Type B pancreatic cell (in vitro differentiated cells): ENCODE measurements at places on chromosomes 16 and 17. TPM values are rescaled to one million over a fixed set of nuclear protein-coding genes. Genes with fewer than 3 reads are reported as not detected.

GRCh38 chr16:18008356-18008755 lies 328.2 kb downstream of the NPIPA8 start:
- DNase-seq, result no peak

GRCh38 chr16:61842666-61843065 lies 193.6 kb downstream of the CDH8 start:
- no peak for DNase-seq

GRCh38 chr17:15981646-15982580 lies 17.6 kb downstream of the ZSWIM7 start:
- DNase-seq, result no peak

GRCh38 chr17:17890773-17891759 lies 54.3 kb upstream of the SREBF1 start:
- no peak for DNase-seq

- no peak for DNase-seq
Observed at GRCh38 chr17:78973196-78973595, 6.5 kb downstream of the LGALS3BP start.

GRCh38 chr16:28494121-28494851 lies at the start of gene APOBR:
TSS of gene APOBR (plus strand) at chr16:28494643. CDS start at chr16:28494682, 39 bp downstream.
- DNase-seq, result no peak

DNA sequence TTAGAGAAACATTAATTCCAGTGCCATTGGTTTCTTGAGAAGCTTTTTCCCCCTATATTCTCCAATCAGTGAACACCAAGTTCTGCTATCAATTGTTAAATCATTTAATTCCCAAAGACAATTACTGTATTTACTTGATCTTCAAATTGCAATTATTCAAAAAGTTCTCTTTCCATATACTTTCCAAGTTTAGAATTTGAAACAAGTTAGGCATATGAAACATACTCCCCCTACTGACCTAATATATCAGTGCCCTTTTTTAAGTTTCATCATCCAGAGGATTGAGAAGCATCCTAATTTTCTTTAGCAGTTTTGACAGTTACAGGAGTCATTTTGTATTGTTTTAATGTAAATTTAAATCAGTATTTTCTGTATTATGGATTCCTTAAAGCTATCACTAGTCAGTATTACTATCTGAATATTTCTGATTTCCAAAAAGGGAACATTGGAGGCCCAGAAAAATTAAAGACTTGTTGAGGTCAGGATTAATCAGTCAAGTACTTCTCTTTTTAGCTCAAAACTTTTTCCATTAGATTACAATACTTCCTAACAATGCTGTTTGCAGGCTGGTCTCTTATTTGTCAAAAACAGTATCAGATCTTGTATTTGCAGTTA lies 16.3 kb downstream of the MEIOC start:
- no peak for DNase-seq

GRCh38 chr17:10323812-10324610 lies 48.8 kb downstream of the MYH13 start:
- no peak for DNase-seq

GRCh38 chr17:58165981-58166380 lies 801 bp upstream of the OR4D2 start:
- no peak for DNase-seq

DNA sequence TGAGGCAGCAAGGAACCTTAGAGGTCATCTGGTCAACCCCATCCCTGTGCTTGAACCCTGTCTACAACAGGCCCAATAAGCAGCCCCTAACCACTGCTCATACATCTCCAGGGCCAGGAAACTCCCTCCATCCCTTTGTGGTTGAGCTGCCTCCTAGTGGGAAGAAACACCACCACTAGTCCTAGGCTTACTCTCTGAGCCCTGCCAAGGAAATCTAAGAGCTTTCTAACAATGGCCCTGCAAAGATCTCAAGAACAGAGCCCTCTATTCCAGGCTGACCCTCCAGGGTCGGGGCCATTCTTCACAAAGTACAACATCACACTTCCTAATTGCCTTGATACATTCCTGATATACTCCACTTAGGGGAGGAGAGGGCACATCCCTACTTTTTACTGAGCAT lies 5.8 kb downstream of the ACLY start:
- DNase-seq, result no peak

- no peak for DNase-seq
Observed at GRCh38 chr16:69691980-69692911, 34.1 kb downstream of the NQO1 start.

DNA sequence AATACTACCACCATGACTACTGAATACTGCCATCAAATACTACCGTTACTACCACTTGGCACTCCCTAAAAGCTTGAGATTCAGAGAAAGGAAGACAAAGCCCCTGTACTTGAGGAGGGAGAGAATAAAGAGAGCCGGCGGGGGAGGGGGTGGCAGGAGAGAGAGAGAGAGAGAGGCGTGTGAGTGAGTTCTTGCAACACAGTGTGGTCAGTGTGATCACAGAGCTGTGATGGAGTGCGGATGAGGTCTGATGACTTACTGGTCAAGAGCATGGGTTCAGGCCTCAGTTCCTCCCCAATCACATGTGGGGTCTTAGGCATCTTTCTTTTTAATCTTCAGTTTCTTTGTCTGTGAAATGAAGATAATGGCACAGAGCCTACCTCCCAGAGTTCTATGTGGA lies 19.2 kb downstream of the PRKCB start:
- DNase-seq, result no peak

DNA sequence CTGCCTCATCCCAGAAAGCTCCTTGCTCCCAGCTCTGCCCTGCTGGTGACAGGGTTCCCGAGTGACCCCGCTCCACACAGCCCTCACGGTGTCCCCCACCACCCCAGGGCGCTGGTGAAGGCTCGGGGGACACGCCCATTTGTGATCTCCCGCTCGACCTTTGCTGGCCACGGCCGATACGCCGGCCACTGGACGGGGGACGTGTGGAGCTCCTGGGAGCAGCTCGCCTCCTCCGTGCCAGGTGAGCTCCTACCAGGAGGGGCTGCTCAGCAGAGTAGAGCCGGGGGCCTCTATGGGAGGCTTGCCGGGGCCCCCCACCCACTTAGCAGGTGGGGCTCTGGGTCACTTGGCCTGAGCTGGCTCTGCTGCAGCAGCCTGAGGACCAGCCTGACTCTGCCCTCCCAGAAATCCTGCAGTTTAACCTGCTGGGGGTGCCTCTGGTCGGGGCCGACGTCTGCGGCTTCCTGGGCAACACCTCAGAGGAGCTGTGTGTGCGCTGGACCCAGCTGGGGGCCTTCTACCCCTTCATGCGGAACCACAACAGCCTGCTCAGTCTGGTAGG lies 11.2 kb downstream of the GAA start:
- DNase-seq, result no peak

GRCh38 chr16:80602894-80603293 lies 62.1 kb downstream of the DYNLRB2 start:
- no peak for DNase-seq

DNA sequence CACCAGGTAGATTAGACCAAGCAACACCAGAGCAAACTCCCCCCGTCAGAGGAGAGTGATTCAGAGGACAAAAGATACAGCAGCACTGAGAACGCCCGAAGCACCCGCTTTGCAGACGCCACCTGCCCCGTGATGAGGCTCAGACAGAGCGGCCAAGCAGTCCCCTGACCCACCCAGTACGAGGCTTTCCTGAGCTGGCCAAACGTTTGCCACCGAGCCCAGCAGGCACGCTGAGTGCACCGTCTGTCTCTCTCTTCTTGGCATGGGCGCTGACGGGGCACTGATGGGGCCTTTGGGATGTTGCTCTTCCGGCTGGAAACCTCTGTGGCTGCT lies 19.4 kb upstream of the WDR45B start:
- DNase-seq, result no peak

DNA sequence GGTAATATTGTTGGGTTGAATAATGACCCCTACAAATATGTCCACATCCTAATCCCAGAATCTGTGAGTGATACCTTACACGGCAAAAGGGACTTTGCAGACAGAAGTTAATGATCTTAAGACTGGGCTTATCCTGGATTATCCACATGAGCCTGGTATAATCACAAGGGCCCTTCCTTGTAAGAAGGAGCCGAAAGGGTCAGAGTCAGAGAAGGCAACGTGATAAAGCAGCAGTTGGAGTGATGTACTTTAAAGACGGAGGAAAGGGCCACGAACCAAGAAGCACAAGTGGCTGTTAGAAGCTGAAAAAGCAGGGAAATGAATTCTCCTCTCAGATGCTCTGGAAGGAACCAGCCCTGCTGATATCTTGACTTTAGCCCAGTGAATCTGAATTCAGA lies 137.8 kb downstream of the UTP18 start:
- DNase-seq, result no peak

- DNase-seq, result no peak
Observed at GRCh38 chr16:51683882-51684281, 532.8 kb upstream of the SALL1 start.

DNA sequence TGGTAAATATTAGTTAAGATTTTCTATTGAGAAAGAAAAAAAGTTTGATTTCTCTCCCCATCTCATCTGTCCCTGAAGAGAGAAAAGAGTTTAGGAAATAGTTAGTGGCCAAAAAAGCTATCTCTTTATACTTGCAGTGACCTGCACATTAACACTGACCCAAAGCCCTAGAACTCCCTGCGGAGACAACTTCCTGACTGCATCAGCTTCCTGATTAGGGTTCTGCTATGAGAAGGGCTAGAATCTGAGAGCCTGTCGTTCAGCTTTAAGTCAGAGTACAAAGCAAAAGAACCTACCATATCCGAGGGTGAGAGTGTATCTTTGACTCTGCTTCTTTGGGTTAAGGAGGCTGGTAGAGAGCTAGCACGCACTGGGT lies 24.7 kb downstream of the LIMD2 start:
- no peak for DNase-seq

DNA sequence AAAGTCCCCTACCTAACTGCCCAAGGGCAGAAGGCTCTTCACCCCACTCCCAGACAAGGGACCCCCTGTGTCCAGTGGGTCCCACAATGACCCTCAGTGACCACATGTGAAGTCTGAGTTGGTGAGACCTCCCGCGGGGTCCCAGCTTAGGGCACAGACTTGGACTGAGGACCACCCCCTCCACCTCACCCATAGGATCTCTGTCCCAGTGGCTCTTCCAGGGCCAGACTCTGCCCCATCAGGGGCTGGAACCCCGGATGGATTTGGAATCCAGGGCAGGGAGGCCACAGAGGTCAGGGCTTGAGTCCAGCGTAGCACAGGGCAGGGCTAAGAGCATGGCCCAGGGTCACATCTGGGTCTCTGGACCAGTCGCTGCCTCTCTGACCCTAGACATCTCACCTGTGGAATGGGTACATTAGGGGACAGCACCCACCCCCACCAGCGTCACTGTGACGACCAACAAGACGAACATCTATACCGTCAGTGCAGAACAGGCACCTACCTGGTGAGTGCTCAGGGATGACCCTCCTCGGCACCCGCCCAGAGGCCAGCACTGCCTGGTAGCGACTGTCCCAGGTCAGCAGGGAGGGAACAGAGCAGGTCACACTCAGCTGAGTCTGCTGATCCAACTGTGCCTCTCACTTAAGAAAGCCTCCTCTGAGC lies 37.7 kb downstream of the TNFRSF13B start:
- DNase-seq, result no peak

DNA sequence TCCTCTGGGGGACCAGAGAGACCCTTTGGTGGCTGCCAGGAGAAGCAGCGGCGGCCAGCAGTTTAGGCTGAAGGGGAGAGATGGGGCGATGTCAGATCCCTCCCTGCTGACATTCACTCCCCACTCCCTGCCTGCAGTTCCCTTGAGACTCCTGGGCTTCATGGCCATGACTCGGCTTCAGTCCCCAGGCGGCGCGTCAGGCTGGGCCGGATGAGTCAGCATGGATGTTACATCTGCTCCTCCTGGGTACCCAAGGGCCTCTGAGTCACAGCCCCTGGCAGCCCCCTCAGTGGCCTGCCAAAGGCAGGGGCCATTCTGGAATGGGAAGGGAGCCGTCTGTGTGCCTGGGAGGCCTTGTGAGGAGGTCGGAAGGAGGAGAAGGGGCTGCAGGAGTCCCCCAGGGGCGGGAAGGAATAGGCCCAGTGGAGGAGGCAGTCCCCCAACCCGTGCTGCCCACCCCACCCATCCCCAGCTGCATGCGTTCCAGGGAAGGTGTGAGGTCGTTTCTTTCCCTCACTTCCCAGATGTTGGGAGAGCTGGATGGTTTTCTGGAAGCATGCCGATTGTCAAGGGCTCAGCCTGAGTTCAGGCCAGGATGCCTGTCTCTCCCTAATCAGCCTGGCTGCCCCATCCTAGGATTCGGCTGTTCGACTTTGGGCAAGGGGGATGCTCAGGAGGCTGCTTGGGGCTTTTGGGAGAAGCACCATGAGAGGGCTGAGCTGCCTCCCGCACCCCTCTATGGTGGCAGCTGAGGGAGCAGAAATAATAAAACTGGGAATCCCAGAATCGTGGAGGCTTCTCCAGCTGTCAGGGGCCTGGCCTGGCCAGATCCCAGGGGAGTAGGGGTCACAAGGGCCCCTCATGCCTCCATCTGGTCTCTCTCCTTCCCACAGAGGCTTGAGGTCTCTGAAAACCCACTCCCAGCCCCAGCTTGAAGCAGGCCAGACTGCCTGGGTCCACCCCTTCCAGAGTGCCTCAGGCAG lies 9.7 kb downstream of the RHBDL3 start:
- DNase-seq, result no peak

DNA sequence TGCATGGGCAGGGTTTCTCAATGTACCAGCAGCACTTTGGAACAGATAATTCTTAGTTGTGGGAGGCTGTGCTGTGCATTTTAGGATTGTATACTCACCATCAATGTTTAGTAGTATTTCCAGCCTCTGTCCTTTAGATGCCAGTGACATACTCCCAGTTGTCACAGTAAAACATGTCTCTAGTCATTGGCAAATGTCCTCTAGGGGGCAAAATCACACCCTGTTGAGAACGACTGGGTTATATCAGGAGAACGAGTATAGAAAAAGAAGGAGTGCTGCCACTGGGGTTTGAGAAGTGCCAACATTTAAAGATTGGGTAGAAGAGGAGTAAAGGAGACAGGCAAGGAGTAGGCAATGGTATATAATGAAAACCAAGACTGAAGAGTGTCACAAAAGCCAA lies 37.9 kb upstream of the SMIM36 start:
- DNase-seq, result no peak

DNA sequence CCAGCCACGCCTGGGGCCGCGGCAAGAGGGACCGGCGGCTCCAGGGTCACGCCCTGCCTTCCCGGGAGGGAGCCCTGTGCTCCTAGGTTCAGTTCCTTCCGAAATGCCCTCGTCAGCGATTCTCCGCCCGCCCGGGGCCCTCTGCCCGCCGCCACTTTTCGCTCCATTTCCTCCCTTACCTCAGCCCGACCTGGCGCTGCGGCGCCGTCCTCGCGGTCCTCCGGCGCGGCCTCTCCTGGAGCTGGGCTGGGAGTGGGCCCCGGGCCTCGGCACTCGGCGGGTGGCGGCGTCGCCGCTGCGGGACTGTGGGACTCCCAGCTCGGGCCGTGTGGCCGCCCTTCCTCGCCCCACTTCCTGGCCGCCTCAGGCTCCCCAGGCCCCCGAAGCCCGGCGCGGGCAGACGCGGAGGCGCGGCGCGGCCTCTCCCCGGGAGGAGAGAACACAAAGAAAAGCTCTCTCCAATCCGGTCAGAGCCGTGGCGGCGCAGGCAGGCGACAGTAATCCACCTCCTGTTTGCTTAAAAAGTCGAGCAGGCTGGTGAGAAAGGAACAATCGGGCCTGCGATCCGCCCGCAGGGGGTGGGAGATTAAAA lies 1.6 kb downstream of the BAHCC1 start:
- DNase-seq, result no peak

The CPNE7 gene
- 1.6 and 6.5 TPM in 2 replicates for total RNA-seq

The ALG1 gene
- 30.4 and 31.0 TPM in 2 replicates for total RNA-seq

The TEFM gene
- total RNA-seq, result 17.8 and 19.4 TPM in 2 replicates

The CDH13 gene
- 3.1 and 46.4 TPM in 2 replicates for total RNA-seq

The GGT6 gene
- 1.0 and 1.4 TPM in 2 replicates for total RNA-seq

The HEATR9 gene
- total RNA-seq, result not detected in 2 replicates
